ENCODE measurements at places on chromosomes 7 and 10.

- no peak for DNase-seq
Observed at GRCh38 chr10:15374156-15374555, 3.1 kb upstream of the FAM171A1 start.

- DNase-seq, result no peak
Observed at GRCh38 chr10:88163572-88163971, 300.1 kb downstream of the PTEN start.

- no peak for DNase-seq
Observed at GRCh38 chr7:98562871-98563495, 54.1 kb upstream of the NPTX2 start.

GRCh38 chr7:51451751-51452476 is 135.3 kb upstream of the COBL start:
- DNase-seq, result no peak

DNA sequence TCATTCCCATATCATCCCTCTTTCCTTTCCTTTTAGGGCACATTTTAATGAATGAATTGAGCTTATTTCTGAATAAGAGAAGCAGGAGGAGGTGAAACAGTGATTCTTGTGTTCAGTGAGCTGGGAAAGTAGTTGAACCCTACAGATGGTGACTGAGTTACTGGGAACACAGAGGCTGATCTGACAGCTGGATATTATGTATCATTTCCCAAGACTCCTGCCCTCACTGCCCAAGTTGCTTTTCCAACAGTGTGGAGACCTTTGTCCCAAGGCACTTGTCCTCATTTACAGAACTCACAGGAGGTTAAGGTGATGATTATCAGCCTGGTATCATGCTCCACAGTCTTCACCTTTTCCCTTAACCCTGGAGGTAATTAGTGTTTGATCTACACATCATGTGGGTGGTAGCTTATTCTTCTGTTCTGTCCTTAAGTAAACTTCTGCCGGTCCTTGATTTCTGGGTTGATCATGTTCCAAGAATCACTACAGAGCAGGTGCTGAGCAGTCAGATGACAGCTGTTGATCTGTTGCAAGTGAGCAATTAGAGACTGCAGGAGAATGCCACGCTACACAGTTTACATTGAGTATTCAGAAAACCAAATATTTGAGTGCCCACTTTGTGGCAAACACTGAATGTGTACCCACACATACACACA is 2.6 kb downstream of the PRLHR start:
- DNase-seq, result no peak

DNA sequence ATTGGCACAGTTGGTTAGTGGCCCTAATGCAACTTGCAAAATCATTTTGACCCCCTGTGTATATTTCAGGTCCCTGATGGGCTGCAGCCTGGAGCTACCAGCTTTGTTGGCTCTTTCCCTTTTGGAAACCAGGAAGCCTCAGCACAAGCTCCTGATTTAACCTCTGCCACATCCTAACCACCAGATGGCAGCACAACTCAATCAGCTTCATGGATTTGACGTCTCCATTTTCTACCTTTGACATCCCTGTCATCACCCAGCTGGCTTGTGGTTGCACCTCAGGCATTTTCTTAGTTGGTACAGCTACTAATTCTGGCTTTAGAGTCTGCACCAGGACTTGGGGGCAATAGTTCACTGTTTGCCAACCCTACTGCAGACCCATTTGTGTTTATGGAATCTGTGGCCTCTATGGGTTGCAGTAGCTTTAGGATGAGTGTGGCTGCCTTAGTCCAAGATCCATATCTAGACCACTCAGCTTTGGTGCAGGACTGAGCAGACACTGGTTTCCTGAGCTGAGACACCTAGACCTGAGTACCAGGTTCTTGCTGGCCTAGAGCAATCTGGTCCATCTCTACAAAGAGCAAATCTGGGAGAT is 456.2 kb downstream of the REEP3 start:
- DNase-seq, result peak; percentile 23

DNA sequence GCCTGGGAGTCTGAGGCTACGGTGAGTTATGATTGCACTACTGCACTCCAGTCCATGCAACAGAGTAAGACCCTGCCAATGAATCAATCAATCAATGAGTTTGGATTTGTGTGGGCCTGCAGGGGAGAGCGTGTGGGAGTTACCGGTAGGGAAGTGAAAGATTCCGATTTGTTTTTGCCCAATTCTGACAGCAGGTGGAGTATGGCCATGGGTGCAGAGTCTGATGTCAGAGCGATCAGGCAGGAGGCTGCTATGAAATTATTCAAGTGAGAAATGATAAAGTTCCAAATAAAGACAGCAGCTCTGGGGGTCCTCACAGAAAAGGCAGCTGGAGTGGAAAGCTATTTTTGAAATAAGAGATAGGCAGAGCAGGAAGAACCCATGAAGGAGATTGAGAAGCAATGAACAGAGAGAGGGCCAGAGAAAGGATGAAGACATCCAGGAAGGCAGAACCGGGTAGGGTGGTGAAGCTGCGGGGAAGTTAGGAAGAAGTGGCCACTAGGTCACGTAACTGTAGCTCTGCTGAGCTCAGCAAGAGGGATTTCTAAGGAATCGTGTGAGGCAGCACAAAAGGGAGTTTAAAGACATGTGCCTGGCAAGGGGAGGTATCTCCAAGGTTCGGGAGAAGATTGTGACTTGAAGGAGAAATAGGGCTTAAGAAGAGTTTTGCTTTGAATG is 93.7 kb upstream of the NMT2 start:
- DNase-seq, result no peak

- DNase-seq, result no peak
Observed at GRCh38 chr10:71700731-71701368, 18.7 kb downstream of the C10orf105 start.

DNA sequence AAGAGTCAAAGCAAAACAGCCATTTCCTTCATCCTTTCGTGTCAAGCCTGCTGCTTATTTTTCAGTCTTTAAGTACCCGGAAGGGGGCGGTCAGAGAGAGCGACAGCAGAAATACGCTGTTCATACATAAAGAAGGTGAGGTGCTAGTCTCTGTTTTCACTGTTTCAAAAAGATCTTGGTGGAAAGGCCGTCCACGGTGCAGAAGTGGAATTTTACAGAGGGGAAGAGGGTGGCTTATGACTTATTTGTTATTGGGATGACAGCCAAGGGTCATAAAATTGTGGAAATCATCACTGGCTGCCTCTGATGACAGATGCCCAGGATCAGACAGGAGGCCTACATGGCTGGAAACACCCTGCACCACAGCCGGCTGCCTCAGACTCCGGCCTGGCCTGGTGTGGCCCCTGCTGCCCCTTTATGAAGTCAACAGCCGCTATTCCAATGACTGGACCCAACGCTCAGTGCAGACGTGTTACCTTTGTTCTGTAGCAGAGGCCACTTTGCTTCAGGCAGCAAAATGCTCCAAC is 57.0 kb downstream of the HIPK2 start:
- DNase-seq, result no peak

All from HL-60 (cell line).